ENCODE measurements at places on chromosomes 12 and 14. TPM values are rescaled to one million over a fixed set of nuclear protein-coding genes. Genes with fewer than 3 reads are reported as not detected.
A peak's percentile ranks its signal among the peaks of the same experiment; 100 is the strongest.

- DNase-seq: no peak
These were observed 20.9 kb upstream of the PLXNC1 start for GRCh38 chr12:94127239-94128131.

GRCh38 chr12:104763168-104763805 is 194.8 kb downstream of the SLC41A2 start:
- DNase-seq: no peak

DNA sequence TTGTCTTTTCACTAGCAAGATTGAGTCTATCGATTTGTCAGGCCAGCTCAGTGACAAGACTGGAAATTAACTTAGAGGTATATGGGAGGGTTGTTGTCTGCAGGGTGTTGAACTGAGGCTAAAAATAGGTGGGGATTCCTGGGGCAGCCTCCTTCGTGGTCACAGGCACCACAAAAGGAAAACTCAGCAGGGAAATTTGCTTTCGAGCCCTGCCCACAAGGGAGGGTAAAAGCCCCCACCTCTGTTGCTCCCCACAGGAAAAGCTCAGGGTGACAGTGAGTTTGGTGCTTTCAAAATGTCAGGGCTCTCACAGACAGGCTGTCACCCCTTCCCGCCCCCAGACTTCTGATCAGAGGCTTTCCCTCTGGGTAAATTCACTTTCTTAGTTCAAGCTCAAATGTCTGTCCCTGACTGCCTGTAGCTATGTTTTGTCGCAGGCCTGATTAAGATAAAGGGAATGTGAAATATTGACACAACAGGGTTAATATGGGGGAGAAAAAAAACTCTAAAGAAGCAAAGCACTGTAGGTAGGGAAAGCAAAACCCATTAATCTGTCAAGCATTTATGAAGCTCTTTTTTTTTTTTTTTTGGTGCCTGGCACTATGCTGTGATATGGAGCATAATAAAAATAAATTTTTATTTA is 11.7 kb upstream of the NFKBIA start:
- DNase-seq: no peak

DNA sequence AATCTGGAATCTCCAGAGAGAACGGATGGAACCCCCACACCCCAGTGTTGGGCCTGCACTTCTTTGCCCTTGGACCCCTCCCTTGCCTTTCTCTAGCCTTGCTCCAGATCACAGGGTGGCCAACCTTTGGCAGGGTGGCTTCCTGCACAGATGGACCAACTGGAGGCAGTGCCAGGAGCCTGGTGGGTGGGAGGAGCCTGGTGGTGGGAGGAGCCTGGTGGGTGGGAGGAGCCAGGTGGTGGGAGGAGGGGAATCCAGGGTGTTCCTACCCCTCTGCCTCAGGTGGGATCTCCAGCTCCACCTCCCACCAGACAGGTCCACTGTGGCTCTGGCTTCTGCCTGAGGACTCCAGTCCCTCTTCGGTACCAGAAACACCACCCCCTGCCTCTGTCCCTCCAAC is 15.0 kb upstream of the ORAI1 start:
- DNase-seq: peak; percentile 60

DNA sequence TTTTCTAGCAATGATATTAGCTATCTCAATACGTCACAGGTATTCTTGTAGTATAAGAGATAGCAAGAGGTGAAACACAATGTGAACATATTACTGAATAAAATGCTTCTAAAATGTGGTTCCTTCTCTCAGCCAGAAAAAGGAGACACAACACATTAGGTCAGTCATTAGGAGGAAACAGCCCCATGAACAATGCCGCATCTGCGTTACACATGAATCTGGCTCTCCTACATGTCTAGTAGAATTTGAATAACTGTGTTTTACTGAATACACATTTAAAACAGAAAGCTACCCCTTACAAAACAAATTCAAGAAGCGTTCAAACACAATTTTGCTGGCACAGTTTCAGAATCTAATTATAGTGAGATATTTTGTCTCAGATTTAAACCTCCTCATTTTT is 51.6 kb downstream of the EFCAB11 start:
- DNase-seq: no peak

The PRB2 gene
- polyA plus RNA-seq: not detected

The KCNK10 gene
- 0.29 TPM for polyA plus RNA-seq

The GUCY2C gene
- polyA plus RNA-seq: 2.1 TPM

The TMPRSS12 gene
- polyA plus RNA-seq: not detected

The FOXN4 gene
- 0.43 TPM for polyA plus RNA-seq

Measured in GM23338 (cell line).